Type B pancreatic cell (in vitro differentiated cells): ENCODE measurements at places on chromosomes 1 and 21.

GRCh38 chr1:58883037-58883887, 99.4 kb upstream of the JUN start:
- H3K27me3 ChIP-seq, result no peaks in the 10 kb centered on the region
- H3K4me3 ChIP-seq, result no peak overlapping the region
- peak overlapping the region; percentile 66 for H3K27ac ChIP-seq
- no peak for DNase-seq
- H3K36me3 ChIP-seq, result no peaks in the 10 kb centered on the region
- peaks cover 35% of the 10 kb centered on the region for H3K4me1 ChIP-seq

DNA sequence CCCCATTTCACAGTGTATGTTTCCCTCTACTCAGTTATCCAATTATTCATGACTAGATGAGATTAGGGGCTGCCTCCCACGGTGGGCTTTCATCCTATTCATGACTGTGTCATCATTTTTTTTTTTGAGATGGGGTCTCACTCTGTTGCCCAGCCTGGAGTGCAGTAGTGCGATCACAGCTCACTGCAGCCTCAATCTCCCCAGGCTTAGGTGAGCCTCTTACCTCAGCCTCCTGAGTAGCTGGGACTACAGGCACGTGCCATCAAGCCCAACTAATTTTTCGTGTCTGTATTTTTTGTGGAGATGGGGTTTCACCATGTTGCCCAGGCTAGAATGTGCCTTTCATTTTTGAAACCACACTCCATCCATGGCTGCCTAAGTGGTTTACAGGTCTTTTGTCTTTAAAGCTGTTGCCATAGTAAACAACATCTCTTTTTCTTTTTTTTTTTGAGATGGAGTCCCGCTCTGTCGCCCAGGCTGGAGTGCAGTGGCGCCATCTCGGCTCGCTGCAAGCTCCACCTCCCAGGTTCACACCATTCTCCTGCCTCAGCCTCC, 60.0 kb downstream of the PIK3CD start:
- H3K36me3 ChIP-seq, result no peaks in the 10 kb centered on the region
- no peak overlapping the region for H3K27ac ChIP-seq
- H3K4me3 ChIP-seq, result no peak overlapping the region
- DNase-seq, result no peak
- no peaks in the 10 kb centered on the region for H3K27me3 ChIP-seq

- no peak overlapping the region for H3K27ac ChIP-seq
- H3K36me3 ChIP-seq, result no peaks in the 10 kb centered on the region
- DNase-seq, result no peak
- no peaks in the 10 kb centered on the region for H3K27me3 ChIP-seq
These were observed 9.3 kb upstream of the SERBP1 start for GRCh38 chr1:67439277-67440029.

GRCh38 chr1:214496126-214496525, 55.3 kb downstream of the PTPN14 start:
- no peak overlapping the region for H3K27ac ChIP-seq
- peaks cover 10% of the 10 kb centered on the region for H3K36me3 ChIP-seq
- peaks cover 18% of the 10 kb centered on the region for H3K4me1 ChIP-seq
- DNase-seq, result no peak

GRCh38 chr1:233627376-233627775, 13.5 kb downstream of the KCNK1 start:
- no peak overlapping the region for H3K27ac ChIP-seq
- no peak for DNase-seq
- no peak overlapping the region for H3K4me3 ChIP-seq
